NCI-H1092 treated with DMSO at 0.1 percent for 48 hours (cell line): ENCODE measurements at places on chromosomes 2 and 18.

DNA sequence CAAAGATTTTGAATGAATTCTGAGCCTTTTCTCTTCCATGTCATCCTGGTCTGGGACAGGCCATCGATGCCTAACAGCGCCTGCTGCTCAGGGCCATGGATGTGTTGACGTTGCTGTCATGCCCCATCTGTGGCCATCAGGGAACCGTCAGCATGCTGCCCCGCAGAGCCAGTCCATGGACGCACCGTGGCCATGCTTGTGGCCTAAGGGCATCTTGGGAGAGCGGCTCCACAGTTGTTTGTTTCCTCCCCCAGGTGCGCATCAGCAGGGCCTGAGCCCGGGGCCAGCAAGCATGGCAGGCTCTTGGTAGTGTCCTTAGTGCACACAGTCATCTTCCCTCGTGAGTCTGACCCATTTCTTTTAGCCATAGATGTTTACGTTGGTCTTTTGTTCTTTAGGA, 142.7 kb downstream of the VAPA start:
- DNase-seq, result no peak

DNA sequence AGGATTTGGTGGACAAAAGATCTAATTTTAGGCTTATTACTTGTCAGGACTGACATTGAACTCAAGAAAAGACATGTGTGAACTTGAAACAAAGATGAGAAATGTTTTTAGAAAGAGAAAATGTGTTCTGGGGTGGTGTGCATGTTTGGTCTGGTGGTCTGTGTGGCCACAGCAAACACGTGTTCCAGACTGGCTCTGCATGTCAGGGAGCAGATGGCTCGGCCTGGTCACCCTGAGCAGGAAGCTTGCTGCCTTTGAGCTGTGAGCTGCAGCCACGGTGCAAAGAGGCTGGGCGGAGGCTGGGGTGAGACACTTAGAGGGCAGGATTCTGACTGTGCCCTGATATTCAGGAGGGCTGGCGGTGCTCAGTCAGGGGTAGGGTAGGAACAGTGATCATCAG, 186.1 kb downstream of the CTIF start:
- DNase-seq, result no peak

DNA sequence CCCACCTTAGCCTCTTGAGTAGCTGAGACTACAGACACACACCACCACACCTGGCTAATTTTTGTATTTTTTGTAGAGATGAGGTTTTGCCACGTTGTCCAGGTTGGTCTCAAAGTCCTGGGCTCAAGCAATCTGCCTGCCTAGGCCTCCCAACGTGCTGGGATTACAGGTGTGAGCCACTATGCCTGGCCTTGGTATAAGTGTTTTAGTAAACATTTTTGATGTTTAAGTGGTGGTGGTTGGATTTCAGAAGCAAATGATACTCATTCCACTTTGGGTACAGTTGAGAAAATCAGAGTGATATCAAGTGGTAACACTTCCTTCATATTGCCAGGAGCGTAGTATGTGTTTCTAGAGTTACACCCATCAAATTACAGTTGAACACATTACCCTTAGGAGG, 25.4 kb downstream of the ACADL start:
- no peak for DNase-seq

DNA sequence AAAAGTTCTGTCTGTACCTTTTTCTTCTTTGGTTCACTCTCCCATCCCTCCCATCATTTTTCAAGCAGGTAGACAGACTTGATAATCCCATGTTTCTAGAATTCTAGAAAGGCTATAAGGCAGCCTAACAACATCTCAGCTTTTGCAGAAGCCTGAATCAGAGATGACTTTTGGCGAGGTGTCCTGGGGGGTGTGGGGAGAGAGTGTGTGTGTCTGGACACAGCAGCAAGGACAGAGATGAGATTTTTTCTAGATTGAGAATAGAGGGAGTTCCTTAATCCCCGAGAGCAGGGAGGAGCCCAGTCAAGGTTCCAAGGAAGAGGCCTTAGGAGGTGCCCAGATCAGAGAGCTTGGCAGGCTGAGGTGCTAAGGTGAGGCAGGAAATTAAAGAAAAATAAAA, 22.0 kb upstream of the LAPTM4A start:
- DNase-seq, result no peak

GRCh38 chr18:50461251-50461650, 86.4 kb downstream of the SKA1 start:
- DNase-seq, result no peak

DNA sequence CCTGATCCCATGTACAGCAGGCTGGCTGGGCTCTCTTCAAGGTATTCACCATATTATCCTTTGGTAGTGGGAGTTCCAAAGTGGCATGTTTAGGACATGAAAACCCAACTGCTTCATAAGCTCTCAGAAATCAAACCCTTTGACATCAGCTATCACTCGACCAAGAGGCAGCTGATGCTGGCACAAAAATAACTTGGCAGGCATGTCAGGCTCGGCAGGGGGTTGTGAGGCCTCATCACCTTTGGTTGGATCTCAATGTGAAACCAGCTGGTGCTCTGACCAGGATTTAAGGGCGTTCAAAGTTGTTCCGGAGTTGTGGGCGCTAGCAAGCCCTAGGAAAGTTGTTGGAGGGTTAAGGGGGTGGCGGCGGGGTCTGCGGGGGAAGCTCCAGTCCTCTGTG, 171.9 kb downstream of the FHOD3 start:
- DNase-seq, result no peak

- DNase-seq, result no peak
These were observed 34.9 kb downstream of the NOL4 start for GRCh38 chr18:34189656-34190435.

- DNase-seq, result no peak
These were observed 38.4 kb downstream of the SLC9A2 start for GRCh38 chr2:102657770-102658169.

GRCh38 chr2:161415987-161416707, at the start of gene TBR1:
Gene TBR1, plus strand, starts transcription at chr2:161416297. Its CDS starts 114 bp downstream, at chr2:161416411.
- DNase-seq, result peak; percentile 31
